ENCODE measurements at places on chromosomes 16 and 17. TPM values are rescaled to one million over a fixed set of nuclear protein-coding genes. Genes with fewer than 3 reads are reported as not detected.
A peak's percentile ranks its signal among the peaks of the same experiment; 100 is the strongest.

The RCVRN gene
- total RNA-seq = 0.63 TPM

The LAT gene
- 9.0 TPM for total RNA-seq

The SLC35G6 gene
- 1.8 TPM for total RNA-seq

The RNF157 gene
- 108 TPM for total RNA-seq

The TANGO6 gene
- 41.3 TPM for total RNA-seq

The CEP295NL gene
- total RNA-seq = 77.1 TPM

The CD79B gene
- 0.87 TPM for total RNA-seq

GRCh38 chr16:84924331-84925091 lies 86.8 kb downstream of the ZDHHC7 start:
- peaks cover 60% of the 10 kb centered on the region for H3K4me1 ChIP-seq
- H3K36me3 ChIP-seq = no peaks in the 10 kb centered on the region
- H3K27me3 ChIP-seq = no peaks in the 10 kb centered on the region
- DNase-seq = peak; percentile 83
- no peak overlapping the region for H3K4me3 ChIP-seq

GRCh38 chr17:51818777-51819176 lies 339.7 kb downstream of the CA10 start:
- H3K4me1 ChIP-seq = no peaks in the 10 kb centered on the region
- H3K27ac ChIP-seq = no peak overlapping the region
- no peaks in the 10 kb centered on the region for H3K27me3 ChIP-seq
- H3K36me3 ChIP-seq = no peaks in the 10 kb centered on the region
- H3K4me3 ChIP-seq = no peak overlapping the region

- DNase-seq = peak; percentile 38
- peak overlapping the region; percentile 89 for H3K4me3 ChIP-seq
- H3K27ac ChIP-seq = peak overlapping the region; percentile 87
- H3K36me3 ChIP-seq = no peaks in the 10 kb centered on the region
- H3K4me1 ChIP-seq = peaks cover 12% of the 10 kb centered on the region
- no peaks in the 10 kb centered on the region for H3K27me3 ChIP-seq
Observed at GRCh38 chr17:16439303-16439791, 24.0 kb downstream of the TRPV2 start.

DNA sequence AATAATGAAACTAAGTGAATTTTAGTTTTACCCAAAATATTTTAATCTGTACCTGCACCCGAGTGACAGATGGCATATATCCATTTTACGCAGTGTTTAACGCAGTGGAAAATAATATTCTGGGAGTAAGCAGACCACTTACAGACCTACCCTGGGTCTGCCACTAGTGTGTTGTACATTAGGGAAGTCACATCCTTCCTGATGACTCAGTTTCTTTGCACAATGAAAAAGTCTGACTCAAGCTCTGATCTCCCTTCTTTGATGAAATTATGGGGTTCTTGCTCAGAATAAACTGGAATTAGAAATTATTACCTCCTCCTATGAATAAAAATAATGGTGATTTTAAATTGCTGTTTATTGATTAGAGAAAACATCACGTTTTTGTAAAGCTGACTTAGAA lies 123.2 kb upstream of the AXIN2 start:
- H3K4me3 ChIP-seq = no peak overlapping the region
- no peaks in the 10 kb centered on the region for H3K36me3 ChIP-seq
- no peaks in the 10 kb centered on the region for H3K27me3 ChIP-seq
- H3K27ac ChIP-seq = no peak overlapping the region
- no peaks in the 10 kb centered on the region for H3K4me1 ChIP-seq

DNA sequence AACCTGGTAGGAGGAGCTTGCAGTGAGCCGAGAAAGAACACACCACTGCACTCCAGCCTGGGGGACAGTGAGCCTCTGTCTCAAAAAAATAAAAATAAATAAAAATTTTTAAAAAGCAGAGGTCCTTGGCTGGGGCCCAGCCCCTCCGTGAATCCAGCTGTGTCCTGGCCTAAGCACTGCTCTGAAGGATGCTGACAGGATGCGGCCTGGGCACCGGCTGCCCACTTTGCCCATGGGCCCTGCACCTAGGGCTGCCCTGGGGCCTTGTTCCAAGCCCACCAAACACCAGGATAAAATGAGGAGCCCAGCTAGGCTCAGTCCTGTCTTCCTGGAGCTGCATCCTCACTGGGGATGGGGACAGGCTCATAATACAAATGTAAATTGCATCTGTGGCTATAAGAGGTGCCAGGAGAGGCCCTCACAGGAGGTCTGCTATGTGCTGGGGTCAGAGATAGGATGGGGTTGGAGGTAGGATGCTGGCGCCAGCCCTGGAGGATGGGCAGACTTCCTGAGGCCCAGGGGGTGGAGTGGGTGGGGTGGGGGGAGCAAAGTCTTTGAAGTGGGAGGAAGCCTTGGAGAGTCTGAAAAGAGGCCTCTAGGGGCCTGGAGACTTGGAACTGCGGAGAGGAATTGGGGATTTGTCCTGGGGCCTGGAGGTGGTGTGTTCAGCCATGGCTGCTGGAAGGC lies 6.2 kb downstream of the C16orf89 start:
- no peaks in the 10 kb centered on the region for H3K36me3 ChIP-seq
- H3K27me3 ChIP-seq = no peaks in the 10 kb centered on the region
- no peaks in the 10 kb centered on the region for H3K4me1 ChIP-seq
- H3K27ac ChIP-seq = no peak overlapping the region
- no peak for DNase-seq

- H3K4me1 ChIP-seq = peaks cover 10% of the 10 kb centered on the region
- peak overlapping the region; percentile 75 for H3K4me3 ChIP-seq
- peak; percentile 50 for DNase-seq
- H3K27me3 ChIP-seq = no peaks in the 10 kb centered on the region
Observed at GRCh38 chr17:67377488-67378453, 690 bp downstream of the PITPNC1 start.

DNA sequence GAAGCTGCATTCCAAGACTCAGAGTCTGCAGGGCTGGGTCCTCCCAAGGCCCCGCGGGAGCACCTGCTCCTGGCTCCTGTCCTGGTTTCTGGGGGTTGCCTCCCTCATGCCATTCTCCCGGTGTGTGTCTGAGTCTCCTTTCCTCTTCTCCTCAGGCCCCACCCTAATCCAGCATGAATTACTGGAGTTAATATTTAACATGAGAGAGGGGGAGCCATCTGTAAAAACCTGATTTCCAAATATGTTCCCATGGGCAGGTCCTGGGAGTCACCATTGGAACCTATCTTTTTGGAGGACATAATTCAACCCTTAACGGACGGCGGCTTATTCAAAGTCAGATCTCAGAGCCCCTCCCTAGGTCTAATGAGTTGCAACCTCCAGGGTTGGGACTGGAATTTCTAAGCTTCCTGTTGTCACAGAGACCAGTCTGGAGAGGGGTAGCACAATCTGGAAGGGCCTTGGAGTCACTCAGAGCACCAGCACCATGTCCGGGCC lies 5.4 kb downstream of the C17orf99 start:
- no peaks in the 10 kb centered on the region for H3K4me1 ChIP-seq
- no peak overlapping the region for H3K27ac ChIP-seq
- H3K36me3 ChIP-seq = no peaks in the 10 kb centered on the region
- no peaks in the 10 kb centered on the region for H3K27me3 ChIP-seq
- H3K4me3 ChIP-seq = no peak overlapping the region
- no peak for DNase-seq

DNA sequence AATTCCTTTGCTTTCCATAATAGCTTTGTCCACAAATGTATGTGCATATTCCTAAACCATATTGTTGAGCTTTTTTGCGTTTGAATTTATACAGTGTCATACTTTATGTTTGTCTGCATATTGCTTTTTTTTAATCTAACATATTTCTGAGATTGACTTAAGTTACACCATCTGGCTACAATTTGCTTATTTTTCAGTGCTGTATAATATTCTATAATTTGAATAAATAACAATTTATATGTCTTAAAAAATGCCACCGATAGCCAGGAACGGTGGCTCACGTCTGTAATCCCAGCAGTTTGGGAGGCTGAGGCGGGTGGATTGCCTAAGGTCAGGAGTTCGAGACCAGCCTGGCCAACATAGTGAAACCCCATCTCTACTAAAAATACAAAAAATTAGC lies 1.5 kb upstream of the PIMREG start:
- no peaks in the 10 kb centered on the region for H3K27me3 ChIP-seq
- no peak overlapping the region for H3K27ac ChIP-seq
- no peak for DNase-seq
- no peaks in the 10 kb centered on the region for H3K36me3 ChIP-seq
- no peak overlapping the region for H3K4me3 ChIP-seq
- no peaks in the 10 kb centered on the region for H3K4me1 ChIP-seq

DNA sequence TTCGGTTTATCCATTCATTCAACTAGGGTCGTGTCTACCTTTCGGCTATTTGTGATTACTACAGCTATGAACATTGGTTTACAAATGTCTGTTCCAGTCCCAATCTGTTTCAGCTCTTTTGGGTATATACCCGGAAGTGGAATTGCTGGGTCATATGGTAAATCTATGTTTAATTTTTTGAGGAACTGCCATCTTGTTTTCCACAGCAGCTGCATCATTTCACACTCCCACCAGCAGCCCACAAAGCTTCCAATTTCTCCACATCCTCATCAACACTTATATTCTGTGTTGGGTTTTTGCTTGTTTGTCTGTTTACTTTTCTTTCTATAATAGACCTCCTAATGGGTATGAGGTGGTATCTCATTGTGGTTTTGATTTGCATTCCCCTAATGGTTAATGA lies 48.7 kb upstream of the GINS3 start:
- H3K27me3 ChIP-seq = no peaks in the 10 kb centered on the region
- no peak for DNase-seq
- no peak overlapping the region for H3K4me3 ChIP-seq
- peaks cover 19% of the 10 kb centered on the region for H3K4me1 ChIP-seq

GRCh38 chr16:53058882-53059281 lies 4.1 kb downstream of the CHD9 start:
- H3K27me3 ChIP-seq = no peaks in the 10 kb centered on the region
- no peaks in the 10 kb centered on the region for H3K36me3 ChIP-seq
- H3K4me1 ChIP-seq = no peaks in the 10 kb centered on the region
- no peak for DNase-seq
- no peak overlapping the region for H3K27ac ChIP-seq

DNA sequence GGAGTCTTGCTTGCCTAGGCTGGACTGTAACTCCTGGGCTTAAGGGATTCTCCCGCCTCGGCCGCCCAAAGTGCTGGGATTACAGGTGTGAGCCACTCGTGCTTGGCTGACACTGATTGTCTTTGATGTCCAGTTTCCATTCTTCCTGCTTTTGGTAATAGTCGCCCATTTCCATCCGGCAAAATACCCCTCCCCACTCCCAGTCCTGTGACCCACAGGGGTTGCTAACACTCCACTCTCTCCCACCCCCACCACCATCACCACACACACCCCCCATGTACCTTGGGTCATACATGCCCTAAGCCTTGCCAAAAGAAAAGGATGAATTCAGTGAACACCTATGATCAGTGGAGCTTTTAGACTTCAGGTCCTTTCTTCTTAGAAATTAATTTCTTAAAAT lies 52.8 kb upstream of the MYH10 start:
- H3K36me3 ChIP-seq = no peaks in the 10 kb centered on the region
- H3K4me3 ChIP-seq = no peak overlapping the region
- no peak overlapping the region for H3K27ac ChIP-seq
- no peaks in the 10 kb centered on the region for H3K4me1 ChIP-seq

GRCh38 chr17:47214931-47215330 lies 5.8 kb downstream of the MYL4 start:
- no peak for DNase-seq
- no peaks in the 10 kb centered on the region for H3K27me3 ChIP-seq
- no peaks in the 10 kb centered on the region for H3K36me3 ChIP-seq
- no peak overlapping the region for H3K4me3 ChIP-seq
- no peak overlapping the region for H3K27ac ChIP-seq

DNA sequence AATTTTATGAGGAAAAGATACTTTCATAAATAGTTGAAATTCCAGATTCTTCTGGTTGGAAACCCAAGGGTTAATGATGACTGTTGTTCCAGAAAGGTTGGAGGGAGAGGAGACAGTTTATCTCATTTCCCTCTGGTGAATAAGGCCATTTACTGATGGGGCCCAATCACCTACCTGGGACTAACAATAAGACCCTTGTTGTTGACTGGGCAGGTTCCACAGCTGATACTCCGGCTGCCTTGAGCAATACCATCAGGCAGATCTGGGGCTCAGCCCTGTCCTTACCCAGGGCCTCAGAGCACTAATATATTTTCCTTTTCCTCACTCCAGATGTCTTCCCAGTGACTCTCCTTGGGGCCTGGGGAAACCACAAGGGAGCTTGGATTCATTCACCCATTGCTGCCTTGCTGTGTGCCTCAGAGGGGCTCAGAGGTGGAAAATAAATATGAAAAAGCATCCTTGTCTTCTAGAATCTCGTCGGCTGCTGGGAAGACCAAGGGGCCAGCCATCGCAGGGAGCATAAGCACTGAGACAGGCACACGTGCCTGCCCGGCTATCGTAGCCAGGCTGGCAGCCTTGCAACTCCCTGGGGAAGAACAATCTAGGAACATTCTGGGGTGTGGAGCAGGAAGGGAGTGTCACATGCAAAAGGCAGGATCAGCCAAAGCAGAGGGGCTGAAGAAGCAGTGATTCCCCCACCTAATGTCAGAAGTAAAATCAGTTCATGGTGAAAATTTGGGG lies 54.4 kb downstream of the MPRIP start:
- peaks cover 59% of the 10 kb centered on the region for H3K4me1 ChIP-seq
- H3K27ac ChIP-seq = peak overlapping the region; percentile 45
- H3K4me3 ChIP-seq = no peak overlapping the region

- no peak overlapping the region for H3K27ac ChIP-seq
- H3K4me1 ChIP-seq = peaks cover 3% of the 10 kb centered on the region
- no peaks in the 10 kb centered on the region for H3K27me3 ChIP-seq
- no peaks in the 10 kb centered on the region for H3K36me3 ChIP-seq
Observed at GRCh38 chr17:63928172-63928666, 3.9 kb downstream of the CD79B start.

GRCh38 chr16:3904875-3905274 lies 24.4 kb upstream of the CREBBP start:
- no peaks in the 10 kb centered on the region for H3K4me1 ChIP-seq
- H3K36me3 ChIP-seq = no peaks in the 10 kb centered on the region
- no peaks in the 10 kb centered on the region for H3K27me3 ChIP-seq
- H3K27ac ChIP-seq = no peak overlapping the region
- H3K4me3 ChIP-seq = no peak overlapping the region
- DNase-seq = no peak

Measured in testis (tissue), 5 donors.